SHP77 (cell line): ENCODE measurements at places on chromosomes 3 and 15.

- no peak for DNase-seq
Measured at GRCh38 chr3:172546105-172546504, 22.9 kb upstream of the TNFSF10 start.

DNA sequence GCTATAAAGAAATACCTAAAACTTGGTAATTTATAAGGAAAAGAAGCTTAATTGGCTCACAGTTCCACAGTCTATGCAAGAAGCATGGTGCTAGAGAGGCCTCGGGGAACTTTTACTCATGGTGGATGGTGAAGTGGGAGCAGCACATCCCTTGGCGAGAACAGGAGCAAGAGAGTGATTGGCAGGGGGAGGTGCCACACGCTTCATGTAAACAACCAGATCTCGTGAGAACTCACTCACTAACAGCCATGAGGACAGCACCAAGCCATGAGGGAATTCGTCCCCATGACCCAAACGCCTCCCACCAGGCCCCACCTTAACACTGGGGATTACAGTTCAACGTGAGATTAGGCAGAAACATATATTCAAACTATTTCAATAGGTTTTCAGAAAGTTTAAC is 28.0 kb downstream of the GABRB3 start:
- no peak for DNase-seq

GRCh38 chr3:193078996-193079753 is 161.5 kb upstream of the MB21D2 start:
- DNase-seq = no peak

- DNase-seq = no peak
Measured at GRCh38 chr3:37139567-37140052, 34.8 kb downstream of the LRRFIP2 start.

DNA sequence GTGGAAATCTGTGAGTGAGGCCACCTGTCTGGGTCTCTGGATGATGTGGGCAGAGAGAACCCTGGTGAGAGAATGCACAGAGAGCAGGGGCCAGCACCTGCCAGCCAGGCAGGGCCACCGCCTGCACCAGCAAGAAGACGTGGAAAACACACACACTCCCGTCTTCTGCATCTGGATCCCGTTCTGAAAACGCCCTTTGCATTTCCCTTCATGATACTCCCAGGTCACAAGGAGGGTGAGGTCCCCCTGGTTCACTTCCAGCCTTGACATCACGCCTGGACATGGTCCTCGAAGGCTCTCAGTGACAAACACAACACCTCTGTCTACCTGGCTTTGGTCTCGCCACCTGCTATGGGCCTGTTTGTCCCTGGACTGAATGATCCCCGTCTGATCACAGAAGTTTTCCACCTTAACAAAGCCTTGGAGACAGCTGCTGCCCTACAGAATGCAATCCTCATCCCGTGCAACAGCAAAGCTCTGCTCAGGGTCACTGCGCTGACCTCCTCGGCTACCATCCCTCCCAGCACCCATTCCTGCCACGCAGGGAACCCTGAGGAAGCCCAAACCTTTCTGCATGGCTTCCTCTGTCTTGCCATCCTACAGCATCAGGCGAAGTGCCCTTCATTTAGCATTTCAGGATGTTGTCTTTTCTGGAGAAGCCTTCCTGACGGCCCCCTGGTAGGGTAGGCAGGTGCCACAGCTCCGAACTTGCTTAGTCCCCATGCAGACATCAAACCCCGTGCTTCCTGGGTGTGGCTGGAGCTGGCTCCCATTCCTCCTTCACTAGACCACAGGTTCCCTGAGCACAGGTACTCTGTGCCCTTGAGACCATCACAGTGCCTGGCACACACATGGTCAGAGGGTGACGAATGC is 122.5 kb downstream of the ATP10A start:
- DNase-seq = no peak

- no peak for DNase-seq
Measured at GRCh38 chr15:53472883-53473282, 286.6 kb downstream of the WDR72 start.

DNA sequence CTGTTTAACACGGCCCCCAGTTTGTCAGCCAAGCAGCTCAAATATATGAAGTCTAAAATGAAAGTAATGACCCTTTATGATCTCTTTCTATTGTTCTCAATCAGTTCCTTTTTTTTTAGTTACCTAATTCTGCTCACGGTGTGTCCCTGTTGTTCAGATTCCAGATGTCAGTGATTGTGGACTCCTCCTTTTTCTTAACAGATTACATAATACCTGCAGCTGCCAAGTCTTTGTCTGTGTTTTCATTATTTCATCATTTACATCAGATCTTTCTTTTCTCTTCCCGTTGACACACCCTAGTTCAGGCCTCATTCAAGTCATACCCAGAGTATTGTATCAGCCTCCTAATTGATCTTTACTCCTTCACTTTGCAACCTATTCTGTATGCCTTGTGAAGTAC is 56.1 kb upstream of the SKIL start:
- DNase-seq = no peak
